NCI-H1417 (cell line): ENCODE measurements at places on chromosomes 1 and 21.
A peak's percentile ranks its signal among the peaks of the same experiment; 100 is the strongest.

DNA sequence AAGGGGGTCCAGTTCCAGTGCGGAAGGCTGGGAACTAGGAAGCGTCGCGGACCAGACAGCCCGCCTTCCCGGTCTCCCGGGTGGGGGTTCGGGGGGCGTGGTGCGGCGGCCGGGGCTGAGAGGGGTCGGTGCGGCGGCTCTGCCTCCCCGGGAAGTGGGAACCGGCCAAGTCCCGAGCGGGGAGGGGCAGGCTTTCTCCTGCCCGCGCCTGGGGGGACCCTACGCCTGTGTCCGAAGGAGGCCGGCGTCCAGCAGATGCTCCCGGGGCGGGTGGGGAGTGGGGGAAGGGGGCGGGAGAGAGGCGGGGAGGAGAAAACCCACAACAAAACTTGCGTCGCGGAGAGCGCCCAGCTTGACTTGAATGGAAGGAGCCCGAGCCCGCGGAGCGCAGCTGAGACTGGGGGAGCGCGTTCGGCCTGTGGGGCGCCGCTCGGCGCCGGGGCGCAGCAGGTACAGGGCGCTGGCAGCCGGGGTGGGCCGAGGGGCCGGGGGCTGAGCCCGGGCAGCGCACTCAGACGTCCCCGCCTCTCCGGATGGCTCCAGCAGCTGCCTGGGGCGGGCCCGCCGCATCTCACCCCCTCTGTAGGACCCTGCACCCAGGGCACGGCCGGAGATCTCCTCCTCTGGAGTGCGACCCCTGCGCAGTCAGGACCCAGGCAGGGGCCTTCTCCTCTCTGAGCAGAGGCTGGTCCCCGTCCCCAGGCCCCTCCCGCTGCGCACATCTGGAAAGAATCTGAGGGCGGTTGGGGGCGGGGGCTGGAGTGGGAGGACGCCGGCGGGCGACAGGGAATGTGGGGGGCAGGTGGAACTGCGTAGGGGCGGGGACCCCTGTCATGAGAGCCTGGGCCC, at the start of gene PODN:
Gene PODN (plus strand): TSS at position 355 of the 849 bp plus-strand sequence. CDS start 7,643 bp downstream, outside the sequence.
- peak; percentile 34 for DNase-seq

DNA sequence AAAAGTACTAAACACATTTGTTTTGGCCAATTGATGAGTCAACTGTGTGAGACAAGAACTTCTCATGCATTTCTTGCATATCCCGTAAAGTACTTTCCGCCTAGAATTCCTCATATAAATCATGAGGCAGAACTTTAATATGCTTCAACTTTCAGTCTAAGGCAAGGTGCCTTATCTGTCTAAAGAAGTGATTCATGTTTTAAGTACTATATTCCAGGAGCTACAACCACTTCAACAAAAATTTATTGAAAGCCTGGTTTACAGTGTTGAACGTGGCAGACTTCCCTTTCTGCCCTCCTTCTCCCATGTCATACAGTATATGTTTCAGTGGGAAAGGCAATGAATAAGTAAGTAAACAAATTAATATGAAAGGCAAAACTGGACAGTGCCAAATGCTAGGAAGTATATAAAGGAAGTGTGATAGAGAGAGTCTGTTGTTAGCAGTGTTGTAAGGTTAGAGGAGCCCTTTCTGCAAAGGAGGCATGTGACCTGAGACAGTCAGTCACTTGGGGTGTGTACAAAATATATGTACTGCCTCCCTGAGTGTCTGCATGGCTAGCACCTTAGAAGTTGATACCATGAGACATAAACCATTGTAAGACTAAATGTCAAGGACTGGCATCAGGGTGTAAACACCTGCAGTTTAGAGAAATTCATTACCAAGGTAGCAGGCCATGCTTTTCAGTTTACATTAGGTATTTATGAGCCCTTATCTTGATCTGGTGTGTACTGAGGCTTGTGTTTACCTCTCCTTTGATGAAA, 362.2 kb downstream of the SRGAP2C start:
- DNase-seq = no peak

DNA sequence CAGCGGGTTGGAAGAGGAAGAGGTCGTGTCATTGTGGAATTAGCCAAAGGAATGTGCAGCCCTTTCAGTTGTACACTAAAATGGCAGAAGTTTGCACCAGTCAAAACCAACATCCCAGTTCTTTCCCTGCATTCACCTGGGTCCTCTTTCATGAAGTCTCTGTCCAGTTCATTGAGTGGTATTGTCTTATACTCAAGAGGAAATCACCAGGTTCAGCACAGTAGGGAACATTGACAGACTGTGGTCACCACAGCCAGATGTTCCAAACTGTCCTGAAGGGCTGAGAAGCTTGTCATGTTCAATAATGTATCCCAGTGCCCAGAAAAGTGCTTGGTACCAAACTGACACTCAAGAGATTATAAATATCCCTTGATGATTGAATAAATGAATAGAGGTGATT, 131.6 kb downstream of the GLUL start:
- no peak for DNase-seq

GRCh38 chr1:229336345-229336744, 6.5 kb downstream of the CCSAP start:
- DNase-seq = peak; percentile 39

DNA sequence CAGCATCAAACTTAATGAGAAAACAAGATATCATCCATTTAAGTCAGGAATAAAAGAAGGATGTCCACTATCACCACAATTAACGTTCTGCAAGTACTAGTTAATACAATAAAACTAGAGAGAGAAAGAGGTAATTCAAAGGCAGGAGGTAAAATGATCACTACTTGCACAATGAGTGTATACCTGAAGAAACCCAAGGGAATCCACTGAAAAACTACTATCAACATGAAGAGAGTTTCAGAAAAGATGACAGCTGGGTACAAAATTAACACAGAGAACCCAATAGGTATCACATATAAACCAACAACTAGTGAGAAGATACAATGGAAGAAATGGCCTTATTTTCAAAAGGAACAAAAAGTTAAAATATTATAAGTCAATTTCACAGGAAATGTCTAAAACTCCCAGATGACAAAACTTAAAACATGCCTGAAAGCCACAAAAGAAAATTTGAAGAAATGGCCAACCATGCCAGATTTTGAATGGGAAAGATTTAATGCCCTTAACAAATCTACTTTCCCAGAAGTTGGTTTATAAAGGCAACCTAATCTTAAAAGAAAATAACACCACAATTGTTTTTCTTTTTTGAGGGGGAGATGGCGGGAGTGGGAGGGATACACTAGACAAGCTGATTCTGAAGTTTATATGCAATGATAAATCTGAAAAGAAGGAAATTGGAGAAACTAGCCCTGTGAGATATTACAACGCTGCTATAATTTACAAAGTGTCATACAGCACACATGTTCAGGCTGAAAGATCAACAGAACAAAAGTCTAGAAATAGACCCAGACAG, 17.8 kb downstream of the VPS26C start:
- no peak for DNase-seq

DNA sequence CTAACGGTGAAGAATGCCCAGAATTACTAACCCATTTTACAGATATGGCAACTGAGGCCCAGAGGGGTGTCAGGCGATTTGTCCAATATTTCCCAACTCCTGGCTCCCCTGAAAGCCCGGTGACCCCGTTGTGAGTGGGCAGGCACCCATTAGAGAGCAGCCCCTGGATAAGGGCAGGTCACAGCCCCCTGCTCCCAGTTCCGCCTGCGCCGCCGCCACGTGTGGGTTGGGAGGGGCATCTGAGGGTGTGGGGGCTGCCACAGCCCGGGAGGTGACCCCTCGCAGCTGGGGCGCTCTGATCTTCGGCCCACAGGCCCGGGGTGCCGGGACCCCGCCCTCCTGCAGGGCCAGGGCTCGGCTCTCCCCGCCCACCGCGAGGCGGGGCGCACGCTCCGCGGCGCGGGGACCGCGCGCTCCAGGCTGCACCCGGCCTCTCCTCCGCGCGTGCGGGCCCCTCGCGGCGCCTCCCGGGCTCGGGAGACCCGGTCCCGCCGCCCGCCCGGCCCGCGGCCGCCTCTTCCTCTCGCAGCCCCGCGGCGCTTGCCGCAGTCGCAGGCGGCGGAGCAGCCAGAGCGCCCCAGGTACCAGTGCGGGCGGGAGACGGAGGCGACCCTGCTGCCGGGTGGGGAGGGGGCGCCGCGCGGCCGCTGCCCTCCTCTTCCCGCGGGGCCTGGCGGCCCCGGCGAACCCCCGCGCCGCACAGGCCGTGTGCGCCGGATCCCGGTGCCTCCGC, at the start of gene HTR6:
Gene HTR6 (plus strand): TSS at position 423 of the 733 bp plus-strand sequence. CDS start 879 bp downstream, outside the sequence.
- DNase-seq = no peak

- no peak for DNase-seq
These were observed 21.7 kb upstream of the SOX13 start for GRCh38 chr1:204051258-204051657.

- no peak for DNase-seq
These were observed 113.8 kb upstream of the C8B start for GRCh38 chr1:57079454-57080157.

DNA sequence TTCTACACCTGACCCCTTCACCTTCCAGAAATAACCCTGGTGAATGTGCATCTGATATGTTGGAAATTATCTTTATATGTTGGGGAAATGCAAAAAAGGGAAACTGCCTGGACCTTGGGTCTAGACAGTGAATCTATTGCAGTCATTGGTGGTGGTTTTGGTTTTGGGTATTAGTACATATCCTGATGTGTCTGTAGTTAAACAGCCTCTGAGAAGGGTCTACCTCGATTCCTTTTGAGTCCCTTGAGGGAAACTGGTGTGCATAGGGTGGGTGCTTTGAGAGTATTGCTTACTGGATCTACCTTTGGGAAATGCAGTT, 127.3 kb upstream of the KIAA0040 start:
- DNase-seq = no peak

DNA sequence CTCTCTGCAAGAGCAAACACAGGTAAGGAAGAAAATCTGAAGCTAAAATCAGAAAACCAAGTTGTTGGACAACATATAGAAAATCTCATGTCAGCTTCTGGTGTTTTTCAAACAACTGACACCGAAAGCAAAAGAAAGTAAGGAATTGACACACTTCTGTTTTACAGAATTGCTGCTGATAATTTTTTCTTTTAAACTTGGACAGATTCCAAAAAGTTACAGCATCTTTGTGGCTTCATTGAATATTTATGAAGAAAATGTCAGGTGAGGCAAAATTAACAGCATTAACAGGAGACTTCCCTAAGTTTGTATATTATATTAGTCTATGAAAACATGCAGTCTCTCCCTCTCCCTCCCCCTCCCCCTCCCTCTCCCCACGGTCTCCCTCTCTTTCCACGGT, 14.9 kb upstream of the CTSS start:
- no peak for DNase-seq

- no peak for DNase-seq
These were observed 92.4 kb upstream of the RALGPS2 start for GRCh38 chr1:178632653-178633052.

DNA sequence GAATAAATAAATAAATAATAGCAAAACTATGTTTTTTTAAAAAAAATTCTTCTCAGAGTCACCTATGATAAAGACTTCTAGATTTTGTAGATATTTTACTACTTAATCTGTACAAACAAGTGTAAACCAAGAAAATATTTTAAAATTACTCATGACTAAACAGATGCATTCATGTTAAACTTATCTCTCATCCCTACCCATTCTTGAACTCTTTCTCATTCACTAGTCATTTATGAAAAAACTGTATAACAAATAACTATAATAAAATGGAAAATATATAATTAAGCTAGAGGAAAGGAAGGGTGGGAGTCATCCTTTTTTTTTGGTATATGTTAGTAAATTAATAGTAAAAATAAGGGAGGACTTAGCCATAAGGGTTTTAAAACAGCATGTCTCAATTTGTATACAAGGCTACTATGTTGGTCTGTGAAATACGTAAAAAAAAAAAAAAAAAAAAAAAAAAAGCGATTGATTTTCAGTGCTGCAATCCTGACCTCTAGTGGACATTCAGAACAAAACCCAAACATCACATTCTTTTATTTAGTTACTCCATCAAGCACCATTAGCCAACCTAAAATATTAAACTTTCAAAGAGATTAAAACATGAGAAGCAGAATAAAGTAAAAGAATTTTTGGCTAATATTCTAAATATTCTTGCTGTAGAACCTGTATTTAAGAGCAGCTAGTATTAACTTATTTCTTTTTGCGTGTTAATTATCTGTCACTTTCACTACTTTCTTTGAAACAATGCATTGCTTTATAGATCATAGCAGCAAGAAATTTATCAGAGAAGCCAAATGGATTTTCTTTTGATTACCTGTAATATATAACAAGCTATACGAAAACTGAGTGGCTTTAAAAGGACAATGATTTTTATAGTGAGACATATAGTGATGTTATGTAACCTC, 255.8 kb upstream of the CACYBP start:
- peak; percentile 77 for DNase-seq

DNA sequence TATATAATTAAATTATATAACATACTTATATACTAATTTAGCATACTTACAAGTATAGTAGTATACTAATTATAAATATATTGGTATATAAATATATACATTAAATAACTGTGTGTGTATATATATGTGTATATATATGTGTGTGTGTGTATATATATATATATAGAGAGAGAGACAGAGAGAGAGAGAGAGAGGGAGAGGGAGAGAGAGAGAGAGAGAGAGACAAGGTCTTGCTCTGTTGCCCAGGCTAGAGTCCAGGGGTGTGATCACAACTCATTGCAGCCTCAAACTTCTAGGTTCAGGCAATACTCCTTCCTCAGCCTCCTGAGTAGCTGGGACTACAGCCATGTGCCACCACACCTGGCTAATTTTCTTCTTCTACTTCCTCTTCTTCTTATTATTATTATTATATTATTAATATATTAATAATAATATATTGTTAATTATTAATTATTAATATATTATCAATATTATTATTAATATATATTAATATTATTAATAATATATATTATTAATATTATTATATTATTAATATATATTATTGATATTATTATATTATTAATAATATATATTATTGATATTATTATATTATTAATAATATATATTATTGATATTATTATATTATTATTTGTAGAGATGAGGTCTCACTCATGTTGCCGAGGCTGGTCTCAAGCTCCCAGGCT, 185.5 kb downstream of the CRB1 start:
- DNase-seq = no peak

DNA sequence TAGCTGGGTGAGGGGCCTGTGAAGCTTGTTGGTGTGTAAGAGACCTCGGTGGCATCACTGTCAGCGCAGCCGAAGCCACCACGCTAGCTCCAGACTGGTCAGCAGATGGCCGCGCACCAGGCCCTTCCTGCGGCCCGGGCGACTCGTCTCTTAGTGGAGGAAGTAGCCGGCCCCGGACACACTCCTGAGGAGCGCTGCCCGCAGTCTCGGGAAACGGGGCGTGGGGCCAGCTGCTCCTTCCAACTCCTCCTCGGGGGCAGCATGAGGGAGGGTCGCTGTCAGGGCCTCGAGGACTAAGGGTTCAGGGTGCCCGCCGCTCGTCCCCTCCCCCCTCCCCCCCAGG, 20.4 kb downstream of the H3-3A start:
- DNase-seq = peak; percentile 79
